WTC11 (cell line): ENCODE measurements at places on chromosomes 12 and 14.

DNA sequence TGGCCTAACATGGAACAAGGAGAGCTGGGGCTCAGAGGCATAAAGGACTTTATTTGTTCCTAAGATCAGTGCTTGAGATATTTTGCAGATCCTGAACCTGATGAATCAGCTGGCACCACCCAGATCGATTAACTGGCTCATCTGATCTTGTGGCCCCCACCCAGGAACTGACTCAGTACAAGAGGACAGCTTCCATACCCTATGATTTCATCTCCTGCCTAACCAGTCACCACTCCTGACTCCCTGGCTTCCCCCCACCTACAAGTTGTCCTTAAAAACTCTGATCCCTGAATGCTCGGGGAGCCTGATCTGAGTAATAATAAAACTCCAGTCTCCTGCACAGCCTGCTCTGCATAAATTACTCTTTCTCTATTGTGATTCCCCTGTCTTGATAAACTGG is 5.1 kb downstream of the C12orf56 start:
- DNase-seq, result no peak

- no peak for DNase-seq
Measured at GRCh38 chr12:19120795-19121194, 8.7 kb upstream of the PLEKHA5 start.

DNA sequence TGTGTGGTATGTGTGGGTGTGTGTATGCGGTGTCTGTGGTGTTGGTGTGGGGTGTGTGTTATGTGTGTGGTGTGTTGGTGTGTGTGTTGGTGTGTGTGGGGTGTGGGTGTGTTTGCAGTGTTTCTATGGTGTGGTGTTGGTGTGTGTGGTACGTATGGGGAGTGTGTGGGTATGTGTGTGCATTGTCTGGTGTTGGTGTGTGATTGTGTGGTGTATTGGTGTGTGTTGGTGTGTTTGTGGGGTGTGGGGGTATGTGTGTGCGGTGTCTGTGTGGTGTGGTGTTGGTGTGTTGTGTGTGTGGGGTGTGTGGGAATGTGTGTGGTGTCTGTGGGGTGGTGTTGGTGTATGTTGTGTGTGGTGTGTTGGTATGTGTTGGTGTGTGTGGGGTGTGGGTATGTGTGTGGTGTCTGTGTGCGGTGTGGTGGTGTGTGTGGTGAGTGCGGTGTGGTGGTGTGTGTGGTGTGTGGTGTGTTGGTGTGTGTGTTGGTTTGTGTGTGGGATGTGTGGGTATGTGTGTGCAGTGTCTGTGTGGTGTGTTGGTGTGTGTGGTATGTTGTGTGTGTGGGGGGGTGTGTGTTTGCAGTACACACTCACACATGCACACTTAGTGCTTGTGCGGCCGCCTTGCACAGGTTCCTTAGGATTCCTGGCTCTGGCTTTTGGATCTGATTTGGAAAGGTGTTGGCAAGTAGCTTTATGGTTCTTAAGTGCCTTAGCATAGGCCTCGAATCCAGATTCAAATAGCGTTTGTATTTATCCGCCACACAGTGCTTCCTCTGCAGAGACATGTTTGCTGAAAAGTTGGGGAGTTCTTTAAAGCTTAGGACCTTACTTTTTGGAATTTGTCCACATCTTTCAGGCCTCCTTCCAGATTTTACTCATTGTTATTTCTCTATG is 16.4 kb downstream of the MLXIP start:
- no peak for DNase-seq

DNA sequence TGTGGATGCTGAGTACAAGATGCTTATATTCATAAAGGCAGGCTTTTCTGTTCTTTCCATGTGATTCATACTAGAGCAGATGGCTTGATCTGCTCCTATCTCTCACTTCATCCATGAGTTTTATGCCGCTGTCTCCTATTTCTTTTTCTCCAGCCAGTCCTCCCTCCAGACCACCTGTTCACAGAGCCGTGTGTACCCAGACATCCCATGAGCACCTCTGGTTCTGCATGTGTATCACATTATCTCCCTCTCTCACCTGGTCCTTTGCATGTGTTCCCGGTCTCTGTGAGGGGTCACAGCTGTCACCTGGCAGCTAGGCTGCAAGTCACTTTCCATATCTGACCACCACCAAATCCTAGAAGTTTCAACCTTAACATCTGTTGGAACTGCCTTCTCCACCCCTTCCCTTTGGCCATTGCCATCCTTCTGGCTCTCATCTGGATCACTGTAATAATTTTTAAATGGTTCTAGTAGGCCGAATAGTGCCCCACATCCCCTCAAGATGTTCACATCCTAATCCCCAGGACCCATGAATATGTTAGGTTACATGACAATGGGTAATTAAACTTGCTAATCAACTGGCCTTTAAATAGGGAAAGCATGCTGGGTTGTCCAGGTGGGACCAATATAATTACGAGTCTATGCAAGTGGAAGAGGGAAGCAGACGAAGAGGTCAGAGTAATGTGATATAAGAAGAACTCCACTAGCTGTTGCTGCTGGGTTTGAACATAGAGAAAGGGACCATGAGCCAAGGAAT is 168.1 kb downstream of the SNAPC1 start:
- no peak for DNase-seq

- DNase-seq, result no peak
Measured at GRCh38 chr14:74249433-74250375, 10.5 kb downstream of the VSX2 start.

DNA sequence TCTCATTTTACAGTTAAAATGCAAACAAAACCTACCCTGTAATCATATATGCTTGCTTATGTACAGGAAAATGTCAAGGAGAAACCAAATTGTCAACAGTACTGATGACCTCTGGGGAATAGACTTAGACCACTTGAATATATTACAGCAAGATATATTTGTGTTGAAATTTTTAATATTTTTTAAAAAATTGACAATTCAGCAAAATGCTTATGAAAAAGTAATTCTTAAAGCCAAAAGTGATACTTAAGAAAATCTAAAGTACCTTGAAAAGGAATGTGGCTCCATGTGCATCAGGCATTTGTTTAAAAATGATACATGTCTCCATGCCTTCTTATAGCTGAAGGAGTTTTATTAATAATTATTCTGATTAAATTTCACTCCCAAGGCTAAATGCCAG is 49.2 kb downstream of the PTPN21 start:
- no peak for DNase-seq

DNA sequence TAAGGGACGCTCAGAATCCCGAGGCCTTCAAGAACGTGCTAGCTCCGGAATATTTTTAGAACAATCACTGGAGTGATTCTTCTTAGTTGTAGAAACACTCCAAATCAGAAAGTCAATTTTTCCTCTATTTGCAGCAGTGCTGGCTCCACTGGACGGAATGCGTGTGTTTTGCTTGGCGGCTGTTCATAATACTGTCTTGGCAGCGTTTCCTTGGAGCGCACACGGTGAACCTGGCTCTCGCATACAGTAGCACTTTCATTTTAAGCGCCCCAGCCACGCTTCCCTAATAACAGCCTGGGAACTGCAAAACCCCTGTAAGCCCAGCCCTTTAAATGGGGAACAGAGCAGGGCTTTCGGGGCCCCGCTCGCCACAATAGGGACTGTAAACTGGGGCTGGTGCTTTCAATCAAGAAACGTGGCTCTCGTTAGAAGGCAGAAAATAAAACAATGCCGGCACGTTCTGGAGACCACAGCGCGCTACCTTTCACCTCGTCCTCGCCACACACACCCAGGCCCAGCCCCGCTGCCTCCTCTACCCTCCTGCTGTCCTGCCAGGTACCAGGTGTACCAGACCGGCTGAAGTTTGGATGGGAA is 79.9 kb downstream of the BCL11B start:
- no peak for DNase-seq

GRCh38 chr12:42262271-42262670 is 24.2 kb upstream of the YAF2 start:
- no peak for DNase-seq

DNA sequence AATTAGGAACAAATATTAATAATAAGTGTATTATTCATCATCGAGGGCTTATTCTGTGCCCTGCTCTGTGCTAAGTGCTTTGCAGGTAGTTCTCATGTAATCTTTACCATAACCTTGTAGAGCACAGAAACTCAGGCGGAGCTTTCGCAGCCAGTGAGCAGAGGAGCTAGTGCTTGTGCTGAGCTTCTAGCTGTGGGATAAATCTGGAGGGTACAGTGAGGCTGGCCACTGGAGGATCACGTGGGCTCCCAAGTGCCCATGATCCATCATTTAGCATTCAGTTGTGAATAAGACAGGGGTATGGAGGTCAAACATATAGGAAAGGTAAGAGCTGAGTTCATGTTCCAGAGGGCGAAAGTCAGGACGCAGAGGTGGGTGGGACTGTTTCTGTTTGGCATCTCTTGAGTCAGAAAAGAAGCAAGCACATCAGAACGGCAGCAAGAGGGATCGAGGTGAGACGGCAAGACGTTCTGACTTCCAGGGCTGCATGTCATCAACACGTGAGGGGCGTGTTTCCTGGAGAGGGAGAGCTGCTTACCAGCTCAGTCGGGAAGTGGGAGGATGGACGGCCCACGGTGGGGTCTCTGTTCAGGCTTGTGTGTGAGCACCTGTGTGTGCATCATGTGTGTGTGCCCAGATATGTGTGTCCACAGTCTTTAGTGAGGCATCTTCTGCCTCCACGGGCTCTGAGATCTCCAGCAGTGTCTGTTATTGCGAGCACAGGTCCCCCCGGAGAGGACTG is 16.8 kb upstream of the KRT80 start:
- no peak for DNase-seq

GRCh38 chr12:127194176-127194575 is 1072.8 kb upstream of the TMEM132C start:
- no peak for DNase-seq
